IPS DF 19.7 (cell line): ENCODE measurements at places on chromosomes 2 and 18.

DNA sequence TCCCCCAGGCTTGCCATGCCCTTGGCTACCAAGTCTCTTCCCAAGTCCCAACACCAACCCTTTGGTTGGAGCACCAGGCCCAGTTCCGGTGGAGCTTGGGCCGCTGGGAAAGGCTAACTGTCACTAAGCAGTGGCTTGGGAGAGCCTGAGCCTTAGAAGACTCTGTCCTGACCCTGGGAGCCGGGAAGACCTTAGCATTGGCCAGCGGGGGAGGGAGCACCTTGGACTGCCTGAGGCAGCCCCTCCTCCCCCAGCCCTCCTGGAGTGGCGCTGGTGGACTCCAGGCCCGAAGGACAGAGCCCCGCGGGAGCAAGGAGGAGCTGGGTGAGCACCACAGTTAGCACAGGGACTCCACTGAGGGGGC, 62.5 kb upstream of the POMC start:
- DNase-seq = no peak

DNA sequence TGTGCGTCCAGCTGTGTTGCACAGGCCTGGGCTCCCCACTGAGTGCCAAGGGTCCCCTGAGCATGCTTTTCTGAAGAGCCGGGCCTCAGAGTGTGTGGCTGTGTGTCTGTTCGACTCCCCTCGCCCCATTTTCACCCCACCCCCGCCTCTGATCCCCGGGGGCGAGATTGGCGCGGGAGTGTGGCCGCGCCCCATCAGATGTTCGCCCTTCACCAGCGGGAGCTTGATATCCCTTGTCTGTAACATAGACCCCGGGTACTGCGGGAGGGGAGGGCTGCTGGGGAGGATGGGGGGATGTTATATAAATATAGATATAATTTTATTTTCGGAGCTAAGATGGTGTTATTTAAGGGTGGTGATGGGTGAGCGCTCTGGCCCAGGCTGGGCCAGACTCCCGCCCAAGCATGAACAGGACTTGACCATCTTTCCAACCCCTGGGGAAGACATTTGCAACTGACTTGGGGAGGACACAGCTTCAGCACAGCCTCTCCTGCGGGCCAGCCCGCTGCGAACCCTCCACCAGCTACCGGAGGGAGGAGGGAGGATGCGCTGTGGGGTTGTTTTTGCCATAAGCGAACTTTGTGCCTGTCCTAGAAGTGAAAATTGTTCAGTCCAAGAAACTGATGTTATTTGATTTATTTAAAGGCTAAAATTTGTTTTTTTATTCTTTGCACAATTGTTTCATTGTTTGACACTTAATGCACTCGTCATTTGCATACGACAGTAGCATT, 1.5 kb downstream of the RHOB start:
- DNase-seq = no peak

DNA sequence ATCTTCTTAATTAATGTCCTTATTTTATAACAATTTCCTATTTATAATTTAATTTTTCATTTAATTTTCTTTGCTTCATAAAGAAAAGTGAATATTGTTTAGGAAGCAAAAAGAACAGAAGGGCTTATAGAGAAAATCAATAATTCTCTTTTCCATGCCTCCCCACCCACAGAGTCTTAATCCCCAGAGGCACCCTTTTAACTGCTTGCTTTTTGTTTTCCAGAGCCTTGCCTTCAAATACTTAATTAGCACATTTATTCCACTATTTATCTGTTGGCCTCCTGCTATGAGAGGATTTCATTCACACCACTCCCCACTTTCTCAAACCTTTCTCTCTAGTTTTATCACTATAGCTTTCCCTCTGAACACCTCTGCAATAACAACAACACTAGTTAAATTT, 373.6 kb downstream of the MBD2 start:
- no peak for DNase-seq

GRCh38 chr2:235716875-235717496, 223.1 kb downstream of the AGAP1 start:
- no peak for DNase-seq

DNA sequence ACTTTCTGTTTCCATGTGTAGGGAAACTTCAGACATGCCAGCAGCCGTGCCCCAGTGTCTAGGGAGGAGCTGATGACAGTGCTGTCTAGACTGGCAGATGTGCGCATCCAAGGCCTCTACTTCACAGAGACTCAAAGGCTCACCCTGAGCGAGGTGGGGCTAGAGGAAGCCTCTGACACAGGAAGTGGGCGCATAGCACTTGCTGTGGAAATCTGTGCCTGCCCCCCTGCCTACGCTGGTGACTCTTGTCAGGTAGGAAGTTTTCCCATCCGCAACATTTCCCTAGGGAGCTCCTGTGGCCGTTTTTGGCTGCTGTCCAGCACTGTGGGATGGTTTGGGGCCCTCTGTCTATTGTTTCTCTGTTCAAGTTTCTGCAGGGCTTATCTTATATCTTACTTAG, 143.1 kb upstream of the TTC39C start:
- DNase-seq = no peak

DNA sequence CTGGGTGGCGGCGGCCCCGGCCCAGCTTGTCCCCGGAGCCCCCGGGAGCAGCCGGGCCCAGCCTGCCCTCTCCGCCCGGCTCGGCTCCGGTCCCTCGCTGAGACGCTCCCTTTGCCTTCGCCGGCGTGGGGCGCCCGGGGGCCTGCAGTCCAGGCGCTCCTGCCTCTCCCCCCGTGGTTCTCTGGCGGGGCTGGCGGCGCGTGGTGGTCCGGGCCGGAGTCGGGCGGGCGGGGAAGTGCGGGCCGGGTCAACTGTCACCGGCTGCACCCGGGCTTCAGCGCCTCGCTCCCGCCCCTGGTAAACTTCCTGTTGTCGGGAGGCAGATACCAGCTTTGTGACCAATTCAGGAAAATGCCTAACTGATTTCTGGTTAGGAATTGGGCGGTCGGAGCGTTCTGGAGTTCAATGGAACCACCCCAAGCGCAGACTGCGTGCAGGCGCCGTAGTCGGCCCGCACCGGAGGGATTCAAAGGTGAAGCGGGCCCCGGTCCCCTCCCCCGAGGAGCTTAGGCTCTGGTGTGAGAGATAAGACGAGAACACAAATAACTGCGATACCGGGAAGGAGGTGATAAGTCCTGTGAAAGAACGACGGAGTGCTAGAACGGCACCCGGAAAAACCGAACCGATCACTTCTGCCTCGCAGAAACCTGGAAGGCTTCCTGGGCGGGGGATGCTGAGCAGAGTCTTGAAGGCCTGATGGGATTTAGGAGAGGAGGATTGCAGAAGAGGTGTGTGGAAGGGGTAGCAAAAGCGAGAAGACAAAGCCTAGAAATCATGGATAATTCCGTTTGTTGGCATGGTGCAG, 891 bp downstream of the CAB39 start:
- DNase-seq = no peak

DNA sequence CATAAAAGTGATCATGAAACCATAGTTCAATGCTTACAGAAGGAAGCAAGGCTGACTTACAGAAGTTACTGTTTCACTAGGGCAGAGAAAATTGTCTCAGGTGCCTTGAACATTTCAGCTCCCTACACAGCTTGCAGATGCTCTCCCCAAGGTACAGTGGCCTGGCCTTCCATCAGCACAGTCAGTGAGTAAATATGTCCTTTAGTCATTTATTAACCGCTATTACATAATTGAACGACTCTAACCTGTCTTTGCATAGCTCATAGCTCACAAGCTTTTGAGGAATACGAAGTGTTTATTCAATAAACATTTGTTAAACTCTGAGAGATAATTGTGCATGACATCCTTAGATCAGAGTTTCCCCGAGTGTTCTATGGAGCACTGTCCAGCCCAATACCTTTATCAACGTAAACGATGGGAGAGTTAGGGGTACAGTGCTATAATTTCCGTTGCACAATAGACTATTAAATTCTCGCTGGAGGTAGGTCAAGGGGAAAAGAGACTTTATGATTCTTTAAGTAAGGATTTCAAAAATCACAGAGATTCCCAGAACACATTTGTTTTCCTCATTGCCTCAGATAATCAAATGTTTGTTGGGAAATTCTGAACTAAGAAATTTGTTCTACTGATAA, 677.8 kb downstream of the TSN start:
- DNase-seq = no peak

DNA sequence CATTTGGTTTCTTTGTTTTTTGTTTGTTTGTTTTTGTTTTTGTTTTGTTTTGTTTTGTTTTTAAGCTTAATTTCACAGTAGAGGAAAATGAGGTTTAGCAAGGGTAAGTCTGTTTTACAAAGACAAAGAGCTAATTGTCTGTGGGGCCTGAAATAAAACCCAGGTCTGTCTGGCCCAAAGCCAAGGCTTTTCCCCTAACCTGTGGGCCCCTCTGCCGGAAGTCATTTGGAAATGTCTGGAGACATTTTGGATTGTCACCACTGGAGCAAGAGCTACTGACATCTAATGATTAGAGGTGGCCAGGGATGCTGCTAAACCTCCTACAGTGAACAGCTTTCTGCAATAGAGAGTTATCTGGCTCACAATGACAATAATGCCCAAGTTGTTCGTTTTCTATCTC, 167.2 kb downstream of the MAP2 start:
- DNase-seq = no peak
